ENCODE measurements at places on chromosomes 4 and X. TPM values are rescaled to one million over a fixed set of nuclear protein-coding genes. Genes with fewer than 3 reads are reported as not detected.

Gene GLRA2
- total RNA-seq: not detected

Gene CENPVL1
- total RNA-seq: not detected

Gene SUPT20HL2
- total RNA-seq: not detected

Gene PABPC5
- total RNA-seq: not detected

Gene EREG
- total RNA-seq: 2.7 TPM

Gene SHROOM4
- not detected for total RNA-seq

Gene CT45A3
- not detected for total RNA-seq

Gene LARP1B
- 22.8 TPM for total RNA-seq

Gene PRR32
- total RNA-seq: not detected

Gene SYN1
- total RNA-seq: not detected

Gene TSPYL2
- total RNA-seq: 9.9 TPM

Gene WAS
- 0.20 TPM for total RNA-seq

Gene CXXC4
- total RNA-seq: 0.03 TPM

Gene SPANXA2
- total RNA-seq: not detected

Gene BTK
- total RNA-seq: not detected

Gene NFXL1
- 14.3 TPM for total RNA-seq

Gene ZFP42
- not detected for total RNA-seq

Gene GC
- total RNA-seq: not detected

Gene MAN2B2
- 5.9 TPM for total RNA-seq

Gene CXorf65
- total RNA-seq: not detected

Gene RAB33A
- total RNA-seq: not detected

Gene ADH6
- not detected for total RNA-seq

Gene CXCL9
- not detected for total RNA-seq

Gene TIGD4
- total RNA-seq: 1.8 TPM

Gene UGT2B15
- total RNA-seq: not detected

Gene MAGEA1
- 64.2 TPM for total RNA-seq

Gene CYSLTR1
- not detected for total RNA-seq

Gene SMS
- total RNA-seq: 198 TPM
